ENCODE measurements at places on chromosomes 6 and 20. TPM values are rescaled to one million over a fixed set of nuclear protein-coding genes. Genes with fewer than 3 reads are reported as not detected.

DNA sequence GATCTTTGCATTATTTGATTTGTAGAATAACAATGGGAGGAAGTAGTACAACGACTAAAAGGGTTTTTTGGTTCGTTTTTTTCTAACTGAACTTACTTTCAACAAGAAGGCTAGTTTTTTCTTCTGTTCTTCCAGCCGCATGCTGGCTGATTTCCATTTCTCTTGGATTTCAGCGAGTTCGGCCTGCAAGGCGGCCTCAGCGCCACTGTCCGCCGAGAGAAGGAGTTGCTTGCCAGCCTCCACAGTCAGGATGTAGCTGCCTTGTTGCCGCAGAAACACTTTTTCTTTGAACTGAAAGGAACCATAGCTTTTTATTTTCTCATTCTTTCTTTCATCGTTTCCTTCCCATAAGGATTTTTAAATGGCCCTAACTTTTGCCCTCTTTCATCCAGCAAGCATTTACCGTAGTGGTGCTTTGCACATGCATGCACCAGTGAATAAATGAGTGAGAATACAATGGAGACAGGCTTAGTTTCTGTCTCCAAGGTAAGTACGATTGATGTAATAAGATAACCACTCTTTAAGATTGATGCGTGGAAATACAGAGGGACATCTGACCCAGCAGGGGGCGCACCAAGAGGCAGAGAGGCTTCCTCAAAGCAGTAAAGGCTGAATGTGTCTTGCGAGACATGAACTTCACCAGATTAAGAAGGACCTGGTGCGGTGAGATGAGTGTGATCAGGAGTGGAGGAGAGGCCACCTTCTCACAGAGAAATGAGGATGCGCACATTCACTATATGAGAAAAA is 398.8 kb downstream of the ESR1 start:
- H3K27ac ChIP-seq, result no peak overlapping the region
- no peak for DNase-seq
- no peak overlapping the region for H3K4me3 ChIP-seq
- H3K4me1 ChIP-seq, result no peaks in the 10 kb centered on the region
- no peaks in the 10 kb centered on the region for H3K27me3 ChIP-seq

DNA sequence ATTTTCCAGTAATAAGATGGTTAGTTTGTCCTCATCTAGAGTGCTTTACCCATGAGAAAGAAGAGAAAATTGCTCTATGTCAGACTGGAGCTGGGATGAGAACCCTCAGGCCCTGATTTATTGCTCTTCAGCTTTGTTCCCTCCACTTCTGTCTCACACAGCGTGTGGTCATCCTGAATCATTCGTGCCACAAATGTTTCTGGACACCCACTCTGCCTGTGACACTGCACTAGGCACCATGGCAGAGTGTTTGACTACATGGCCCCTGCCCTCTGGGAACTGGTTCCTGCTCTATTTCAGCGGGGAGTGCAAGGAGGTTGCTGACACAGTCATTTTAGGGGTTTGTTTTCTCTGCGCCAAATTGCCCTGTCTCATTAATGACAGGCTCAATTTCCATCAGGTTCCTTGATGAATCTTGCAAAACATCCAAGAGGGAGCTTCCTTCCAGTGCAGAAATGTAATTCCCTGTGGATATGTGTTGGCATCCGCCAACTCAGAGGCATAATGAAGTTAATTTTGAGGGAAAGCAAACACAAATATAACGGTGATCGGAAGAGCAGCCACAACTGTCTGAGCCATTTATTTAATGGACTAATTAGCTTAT is 207.5 kb downstream of the CLIC5 start:
- H3K27ac ChIP-seq, result no peak overlapping the region
- no peaks in the 10 kb centered on the region for H3K4me1 ChIP-seq
- no peak overlapping the region for H3K4me3 ChIP-seq
- no peak for DNase-seq
- no peaks in the 10 kb centered on the region for H3K27me3 ChIP-seq

DNA sequence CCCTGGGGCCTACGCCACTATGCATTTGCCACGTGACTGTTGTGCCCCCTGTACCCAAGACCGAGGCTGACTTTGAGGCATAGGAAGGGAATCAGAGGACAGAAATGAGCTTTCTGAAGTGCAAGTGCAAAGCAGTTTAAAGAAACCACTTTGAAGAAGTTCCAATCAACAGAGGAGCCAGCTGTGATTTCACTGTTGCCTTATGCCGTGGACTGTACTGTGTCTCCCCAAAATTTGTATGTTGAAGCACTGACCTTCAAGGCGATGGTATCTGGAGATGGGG is 111.1 kb downstream of the JPH2 start:
- H3K27me3 ChIP-seq, result no peaks in the 10 kb centered on the region
- H3K4me1 ChIP-seq, result no peaks in the 10 kb centered on the region
- no peak overlapping the region for H3K27ac ChIP-seq
- no peak for DNase-seq

DNA sequence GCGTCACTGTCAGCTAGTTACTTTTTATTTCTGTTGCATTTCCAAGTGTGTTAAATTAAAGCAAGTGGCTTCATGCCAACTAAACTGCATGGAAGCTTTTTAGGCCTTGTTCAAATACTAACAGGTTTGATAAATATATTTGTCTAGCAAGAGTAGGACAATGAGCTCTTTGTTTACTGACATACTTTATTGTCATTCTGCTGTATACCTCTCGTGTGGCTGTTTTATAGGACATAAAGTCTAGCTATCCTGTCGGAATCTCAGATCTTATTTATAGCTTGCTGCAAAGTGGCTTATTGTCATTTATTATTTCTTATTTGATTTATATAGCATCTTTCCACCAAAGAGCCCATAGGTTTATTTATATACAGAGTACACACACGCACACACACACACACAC is 711.1 kb downstream of the KIF16B start:
- H3K4me1 ChIP-seq, result no peaks in the 10 kb centered on the region
- H3K27me3 ChIP-seq, result no peaks in the 10 kb centered on the region
- no peaks in the 10 kb centered on the region for H3K36me3 ChIP-seq
- no peak for DNase-seq
- H3K27ac ChIP-seq, result no peak overlapping the region
- no peak overlapping the region for H3K4me3 ChIP-seq

GRCh38 chr6:15522026-15522425 is 140.8 kb downstream of the DTNBP1 start:
- H3K27me3 ChIP-seq, result no peaks in the 10 kb centered on the region
- H3K4me3 ChIP-seq, result no peak overlapping the region
- peak overlapping the region; percentile 31 for H3K27ac ChIP-seq
- H3K36me3 ChIP-seq, result peaks cover 68% of the 10 kb centered on the region
- peak; percentile 48 for DNase-seq
- no peaks in the 10 kb centered on the region for H3K4me1 ChIP-seq

GRCh38 chr20:51531141-51531710 is 11.3 kb downstream of the NFATC2 start:
- no peak for DNase-seq
- no peaks in the 10 kb centered on the region for H3K36me3 ChIP-seq
- no peaks in the 10 kb centered on the region for H3K27me3 ChIP-seq
- no peak overlapping the region for H3K27ac ChIP-seq

- no peak overlapping the region for H3K27ac ChIP-seq
- H3K4me1 ChIP-seq, result peaks cover 7% of the 10 kb centered on the region
- DNase-seq, result no peak
- no peaks in the 10 kb centered on the region for H3K27me3 ChIP-seq
Observed at GRCh38 chr6:136475686-136476085, 74.5 kb downstream of the MAP7 start.

Gene DNAH8
- total RNA-seq, result 0.17 TPM
